Activated B cell treated with CpG ODN at 0.5 μM for 24 hours (primary cell): ENCODE measurements at places on chromosomes 1 and 21. TPM values are rescaled to one million over a fixed set of nuclear protein-coding genes. Genes with fewer than 3 reads are reported as not detected.

The TNFRSF1B gene
- 89.0 and 98.6 TPM in 2 replicates for total RNA-seq

The NTNG1 gene
- 5.7 and 5.8 TPM in 2 replicates for total RNA-seq

DNA sequence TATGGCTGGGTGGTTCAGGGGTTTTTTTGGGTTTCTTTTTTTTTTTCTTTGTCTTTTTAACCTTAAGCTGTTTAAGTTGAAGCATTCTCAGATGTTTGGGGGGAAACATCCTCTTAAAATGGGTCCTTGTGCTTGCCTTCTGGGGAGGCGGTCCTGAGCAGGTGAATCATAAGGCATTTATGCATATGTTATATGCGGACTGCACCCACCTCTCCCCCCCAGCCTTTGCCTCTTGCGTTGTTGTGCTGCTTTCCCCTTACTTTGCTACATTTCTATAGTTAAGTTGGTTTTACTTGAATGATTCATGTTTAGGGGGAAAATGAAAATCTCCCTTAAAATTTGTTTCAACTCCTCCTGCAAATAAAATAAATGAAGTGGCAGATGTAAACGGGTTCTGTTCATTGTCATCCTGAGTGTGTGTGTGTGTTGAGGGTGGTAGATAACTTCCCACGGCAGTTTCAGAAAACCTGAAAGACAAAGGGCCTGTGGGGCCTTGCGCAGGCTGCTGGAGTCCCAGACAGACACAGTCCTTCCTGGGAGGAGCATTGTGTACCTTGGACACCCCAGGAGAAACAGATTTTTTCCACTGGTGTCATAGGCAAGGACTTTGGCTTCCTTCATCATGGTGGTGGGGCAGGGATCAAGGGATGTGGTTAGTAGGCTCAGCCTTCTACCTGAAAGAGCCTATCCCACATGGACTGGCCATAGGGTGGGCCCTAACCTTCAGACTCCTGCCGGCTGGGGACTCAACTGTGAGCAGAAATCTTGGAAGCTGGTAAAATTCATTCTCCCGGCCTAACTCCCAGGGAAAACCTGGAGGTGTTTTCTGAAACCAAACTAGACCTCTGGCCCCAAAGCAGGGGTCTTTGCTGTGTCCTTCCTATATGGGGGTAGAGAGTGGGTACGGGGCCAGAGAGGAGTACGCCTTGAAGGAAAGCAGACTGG, 926 bp upstream of the SH3D21 start:
- DNase-seq: no peak

- peak; percentile 64 for DNase-seq
Observed at GRCh38 chr1:19341201-19342061, 29.3 kb downstream of the SLC66A1 start.

DNA sequence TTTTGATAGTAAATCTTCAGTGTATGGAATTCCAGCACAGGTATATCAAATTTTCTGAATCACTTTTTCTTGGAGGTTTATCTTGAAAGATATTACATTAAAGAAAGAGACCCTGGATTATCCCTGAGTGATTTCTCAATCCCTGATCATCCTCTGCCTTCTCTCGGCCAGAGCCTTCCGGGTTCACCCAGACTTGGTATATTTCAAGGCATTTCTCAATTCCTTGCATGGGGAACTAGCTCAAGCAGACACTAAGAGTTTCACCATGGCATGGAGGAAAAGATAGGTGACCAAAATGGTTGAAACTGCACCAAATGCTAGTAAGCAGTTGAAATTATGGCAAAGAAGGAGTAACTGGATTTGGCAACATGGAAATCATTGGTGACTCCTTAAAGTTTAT, 5.7 kb downstream of the VAMP4 start:
- no peak for DNase-seq

GRCh38 chr1:153361480-153362109, 3.9 kb downstream of the S100A9 start:
- DNase-seq: no peak
